Endothelial cell of coronary artery (primary cell): ENCODE measurements at places on chromosomes 11 and 22. TPM values are rescaled to one million over a fixed set of nuclear protein-coding genes. Genes with fewer than 3 reads are reported as not detected.

Gene MMP27
- total RNA-seq = not detected in 2 replicates

Gene MS4A6E
- not detected in 2 replicates for total RNA-seq

Gene TP53I11
- 25.2 and 28.9 TPM in 2 replicates for total RNA-seq

Gene HDHD5
- total RNA-seq = 40.4 and 50.7 TPM in 2 replicates

Gene ART1
- total RNA-seq = not detected in 2 replicates

Gene KRTAP5-2
- total RNA-seq = not detected in 2 replicates

Gene MISFA
- total RNA-seq = 0.54 and 1.1 TPM in 2 replicates

Gene MUS81
- 43.1 and 58.9 TPM in 2 replicates for total RNA-seq

Gene RCOR2
- total RNA-seq = 0.36 and 0.47 TPM in 2 replicates

Gene CYTH4
- 0.09 and 0.28 TPM in 2 replicates for total RNA-seq

Gene IGSF9B
- total RNA-seq = 0.09 TPM in 2 replicates

Gene POTEH
- total RNA-seq = not detected in 2 replicates

Gene GNAZ
- 0.66 and 1.7 TPM in 2 replicates for total RNA-seq

Gene OR51E2
- total RNA-seq = not detected in 2 replicates

Gene SMIM35
- not detected in 2 replicates for total RNA-seq

Gene OR10G4
- total RNA-seq = 0.09 TPM in 1 of 2 replicates, not detected in the other

Gene SCGB1A1
- not detected in 2 replicates for total RNA-seq

Gene PSMD13
- 223 and 325 TPM in 2 replicates for total RNA-seq

Gene ZNF214
- 3.5 and 6.1 TPM in 2 replicates for total RNA-seq

Gene MFRP
- total RNA-seq = under 0.01 TPM in 1 of 2 replicates, not detected in the other

Gene KRTAP5-8
- total RNA-seq = not detected in 2 replicates

Gene MPEG1
- total RNA-seq = not detected in 2 replicates

Gene H19
- 1.1 and 2.3 TPM in 2 replicates for total RNA-seq
